ENCODE measurements at places on chromosomes 3 and 15. TPM values are rescaled to one million over a fixed set of nuclear protein-coding genes. Genes with fewer than 3 reads are reported as not detected.

DNA sequence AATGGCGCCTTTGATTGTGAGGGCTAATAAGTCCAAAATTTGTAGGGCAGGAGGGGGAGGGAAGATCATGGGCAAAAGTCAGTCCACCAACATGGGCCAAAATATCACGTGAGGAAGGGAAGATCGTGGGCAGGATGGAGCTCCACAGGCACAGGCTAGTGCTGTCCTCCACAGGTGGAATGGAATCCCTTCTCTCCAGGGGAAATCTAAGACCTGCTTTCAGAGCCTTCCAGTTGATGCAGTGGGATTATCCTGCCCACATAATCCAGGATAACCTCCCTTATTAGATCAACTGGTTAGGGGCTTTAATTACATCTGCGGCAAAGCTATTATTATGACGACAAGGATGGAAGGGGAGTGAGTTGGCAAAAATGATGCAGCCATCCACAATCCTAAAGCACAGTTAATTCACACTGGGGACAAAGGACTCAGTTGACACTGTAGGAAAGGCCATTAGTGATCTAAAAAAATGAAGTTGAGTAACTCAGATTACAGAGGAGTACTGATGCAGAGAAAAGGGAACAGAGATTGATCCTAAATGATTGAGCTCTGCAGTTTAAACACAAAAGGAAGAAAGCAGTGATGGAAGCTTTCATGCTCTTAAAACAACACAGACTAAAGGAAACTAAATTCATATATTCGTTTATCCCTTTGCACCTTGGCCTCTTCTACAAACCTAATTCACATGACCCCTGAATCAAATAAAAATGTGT, 159.8 kb downstream of the AKAP13 start:
- DNase-seq, result no peak

- peak; percentile 73 for DNase-seq
Measured at GRCh38 chr15:101501703-101502373, 12.3 kb upstream of the PCSK6 start.

- no peak for DNase-seq
Measured at GRCh38 chr15:80059786-80060355, 395 bp downstream of the ZFAND6 start.

Gene CCDC191
- 2.3 TPM for total RNA-seq

- DNase-seq, result no peak
Measured at GRCh38 chr3:74527566-74527965, 86.9 kb downstream of the CNTN3 start.

Gene FRG2C
- total RNA-seq, result not detected

Gene LCTL
- total RNA-seq, result not detected

All from right cardiac atrium (tissue), 5 donors.